Stimulated activated CD4-positive, alpha-beta T cell treated with anti-CD3 and anti-CD28 coated beads, Interleukin-4, amount 100 ng/mL, for 24 hours (primary cell): ENCODE measurements at places on chromosomes 12 and 14.

DNA sequence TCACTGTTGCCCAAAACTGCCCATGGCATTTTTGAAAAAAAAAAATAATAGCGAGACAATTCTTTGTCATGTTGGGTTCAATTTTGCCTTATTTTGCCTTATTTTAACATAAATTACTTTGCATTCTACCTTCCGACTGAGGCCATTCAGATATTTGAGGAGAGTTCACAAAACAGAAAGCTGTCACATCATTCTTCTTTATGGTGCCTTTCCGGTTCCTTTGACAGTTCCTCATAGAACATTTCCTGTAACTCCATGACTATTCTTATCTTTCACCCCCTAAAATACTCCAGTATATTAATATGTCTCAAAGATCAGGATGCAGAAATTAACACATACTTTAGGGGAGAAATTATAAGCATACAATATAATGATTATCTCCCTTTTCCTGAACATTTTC is 476.7 kb downstream of the NOVA1 start:
- DNase-seq: no peak

GRCh38 chr12:27843714-27844245 is 63.7 kb upstream of the MANSC4 start:
- DNase-seq: no peak

GRCh38 chr14:50006141-50006540 is 110.2 kb downstream of the VCPKMT start:
- DNase-seq: no peak

GRCh38 chr12:112711026-112711425 is 80.5 kb upstream of the RPH3A start:
- no peak for DNase-seq

DNA sequence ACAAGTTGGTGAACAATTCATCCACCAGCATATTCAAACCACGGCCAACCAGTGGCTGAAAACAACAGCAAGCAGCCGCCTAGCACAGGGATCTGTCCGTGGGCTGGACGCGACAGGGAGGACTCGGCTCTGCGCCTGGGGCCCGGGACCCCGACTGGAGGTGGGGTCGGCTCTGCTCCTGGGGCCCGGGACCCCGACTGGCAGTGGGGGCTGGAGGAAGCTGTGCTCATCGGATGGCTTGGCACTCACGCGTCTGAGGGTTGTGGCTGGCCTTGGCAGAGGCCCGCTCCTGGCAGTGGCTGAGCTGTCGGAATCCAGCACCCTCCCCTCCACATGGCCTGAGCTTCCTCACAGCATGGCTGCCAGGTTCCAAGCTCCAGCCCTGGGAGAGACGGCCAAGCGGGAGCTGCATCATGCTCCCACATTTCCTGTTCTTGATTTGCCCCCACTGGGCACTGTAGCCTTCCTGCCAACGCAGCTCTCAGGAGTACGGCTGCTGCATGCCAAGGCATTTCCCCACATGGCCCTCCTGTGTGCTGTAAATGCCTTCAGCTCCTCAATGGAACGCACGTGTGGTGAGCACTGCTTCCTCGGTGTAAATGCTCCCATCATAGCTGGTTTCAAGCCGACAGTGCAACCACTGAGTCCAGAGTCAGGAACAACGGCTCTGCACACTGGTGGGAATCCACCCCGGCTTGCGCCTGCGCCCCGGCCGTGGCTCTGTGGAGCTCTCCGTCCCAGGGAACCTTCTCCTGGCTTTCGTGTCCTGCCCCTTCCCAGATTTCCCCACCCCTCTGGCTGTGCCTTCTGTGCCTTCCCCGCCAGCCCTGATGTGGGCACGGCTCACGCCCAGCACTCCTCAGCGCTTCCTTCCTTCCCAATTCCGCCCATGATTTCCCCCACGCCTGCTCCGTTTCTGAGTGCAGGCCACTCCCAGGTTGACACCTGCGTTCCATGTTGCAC is 7.3 kb upstream of the GALNT9 start:
- no peak for DNase-seq

GRCh38 chr14:22973217-22974032 is 8.9 kb downstream of the AJUBA start:
- peak; percentile 45 for DNase-seq

GRCh38 chr12:65666876-65667275 is 157.4 kb upstream of the HMGA2 start:
- DNase-seq: peak; percentile 8

- DNase-seq: no peak
These were observed 97.4 kb downstream of the RFLNA start for GRCh38 chr12:124392271-124392666.

GRCh38 chr12:90543374-90543773 is 411.6 kb downstream of the CCER1 start:
- DNase-seq: no peak

- DNase-seq: no peak
These were observed 164.5 kb downstream of the SLC38A4 start for GRCh38 chr12:46661110-46661845.

DNA sequence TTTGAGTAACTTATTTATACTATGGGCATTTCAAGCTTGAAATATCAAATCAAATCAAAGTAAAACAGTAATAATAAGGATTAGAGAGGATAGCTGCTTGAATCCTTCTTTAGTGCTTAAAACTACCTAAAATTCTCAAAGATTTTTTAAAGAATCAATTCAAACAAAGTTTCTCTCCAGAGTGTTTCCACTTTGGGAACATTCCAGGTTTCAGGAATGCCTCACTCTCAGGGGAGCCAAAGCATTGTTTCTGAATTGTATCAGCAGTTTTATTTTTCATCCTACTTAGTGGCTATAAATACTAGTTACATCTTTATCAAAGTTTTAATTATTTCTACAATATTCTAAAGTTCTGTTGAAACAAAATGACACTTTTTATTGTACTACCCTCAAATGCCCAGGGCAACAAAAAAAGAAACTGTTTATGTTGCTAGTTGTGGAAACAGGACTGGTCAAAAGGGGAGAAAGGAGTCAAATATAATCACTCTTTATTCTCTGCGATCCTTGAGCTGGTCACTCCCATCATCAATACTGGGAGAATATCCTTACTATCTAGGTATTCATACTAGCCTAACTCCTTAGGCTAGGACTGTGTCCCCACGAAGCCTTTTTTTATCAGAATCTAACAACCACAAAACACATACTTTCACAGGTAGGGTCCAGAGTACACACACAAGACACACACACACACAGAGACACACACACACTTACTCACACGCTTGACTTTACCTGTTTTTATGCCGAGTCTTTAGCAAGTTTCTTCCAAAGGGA is 598 bp downstream of the RASSF9 start:
- no peak for DNase-seq

- DNase-seq: no peak
These were observed 148.7 kb downstream of the CCDC59 start for GRCh38 chr12:82209533-82209932.

DNA sequence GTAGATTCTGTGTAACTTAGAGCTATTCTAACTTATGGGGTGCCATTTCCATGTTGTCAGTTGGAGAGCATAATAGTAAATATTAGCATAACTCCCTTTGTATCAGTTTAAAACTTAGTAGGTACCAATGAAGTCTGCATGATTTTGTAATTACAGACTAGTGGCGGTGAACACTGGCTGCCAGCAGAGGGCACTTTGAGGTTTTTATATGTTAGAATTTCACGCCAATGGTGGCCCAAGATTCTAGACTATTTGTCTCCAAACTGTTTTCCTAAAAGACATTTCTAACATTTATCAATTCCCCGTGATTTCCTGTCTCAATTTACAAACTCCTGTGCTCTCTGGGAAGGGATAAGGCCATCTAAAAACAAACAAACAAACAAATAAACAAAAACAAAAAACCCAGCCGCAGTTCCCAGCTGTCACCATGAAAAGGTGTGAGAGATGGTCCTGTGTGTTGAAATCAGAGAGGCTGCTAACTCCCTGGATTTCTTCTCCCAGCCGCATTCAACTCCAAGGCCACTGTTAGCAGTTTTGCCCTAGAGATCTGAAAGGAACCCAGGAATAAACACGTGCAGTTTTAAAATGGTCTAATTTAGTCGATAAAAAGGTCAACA is 57.6 kb downstream of the BRMS1L start:
- DNase-seq: peak; percentile 34

- DNase-seq: peak; percentile 39
These were observed 910 bp upstream of the SRP54 start for GRCh38 chr14:34981743-34982420.

GRCh38 chr14:77825895-77826519 is 26.1 kb downstream of the ADCK1 start:
- DNase-seq: no peak

DNA sequence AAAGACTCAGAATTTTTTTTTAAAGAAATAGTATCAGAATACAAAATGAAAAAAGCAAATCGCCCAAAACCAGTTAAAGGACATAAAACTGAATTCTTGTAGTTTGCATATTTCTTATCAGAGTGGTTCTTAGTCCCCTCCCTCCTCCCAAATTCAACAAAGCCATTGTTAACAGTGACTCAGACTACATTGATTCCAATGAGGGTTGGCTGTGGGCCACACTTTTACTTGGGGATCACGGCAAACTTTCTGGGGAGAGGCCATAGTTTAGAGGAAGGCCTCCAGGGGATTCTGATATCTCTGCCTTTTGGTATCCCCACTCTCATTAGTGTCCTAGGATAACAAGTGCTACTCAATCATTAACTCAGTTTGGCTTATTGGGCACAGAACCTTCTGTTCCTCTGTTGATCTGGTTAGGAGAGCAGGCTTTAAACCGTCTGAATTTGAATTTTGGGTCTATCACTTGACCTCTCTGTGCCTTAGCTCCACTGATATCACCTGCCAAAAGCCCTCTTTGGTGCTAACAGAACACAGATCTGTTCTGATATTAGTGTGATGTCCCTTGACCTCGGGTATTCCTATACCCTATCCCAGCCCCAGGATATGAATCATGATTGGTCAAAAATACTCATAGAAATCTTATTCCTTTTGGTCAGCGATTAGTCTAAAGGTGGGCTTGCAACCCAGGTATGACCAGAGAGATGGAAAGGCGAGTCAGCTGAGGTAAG is 45.2 kb upstream of the APPL2 start:
- DNase-seq: no peak

GRCh38 chr12:8045952-8046944 is 13.7 kb downstream of the FOXJ2 start:
- peak; percentile 83 for DNase-seq

DNA sequence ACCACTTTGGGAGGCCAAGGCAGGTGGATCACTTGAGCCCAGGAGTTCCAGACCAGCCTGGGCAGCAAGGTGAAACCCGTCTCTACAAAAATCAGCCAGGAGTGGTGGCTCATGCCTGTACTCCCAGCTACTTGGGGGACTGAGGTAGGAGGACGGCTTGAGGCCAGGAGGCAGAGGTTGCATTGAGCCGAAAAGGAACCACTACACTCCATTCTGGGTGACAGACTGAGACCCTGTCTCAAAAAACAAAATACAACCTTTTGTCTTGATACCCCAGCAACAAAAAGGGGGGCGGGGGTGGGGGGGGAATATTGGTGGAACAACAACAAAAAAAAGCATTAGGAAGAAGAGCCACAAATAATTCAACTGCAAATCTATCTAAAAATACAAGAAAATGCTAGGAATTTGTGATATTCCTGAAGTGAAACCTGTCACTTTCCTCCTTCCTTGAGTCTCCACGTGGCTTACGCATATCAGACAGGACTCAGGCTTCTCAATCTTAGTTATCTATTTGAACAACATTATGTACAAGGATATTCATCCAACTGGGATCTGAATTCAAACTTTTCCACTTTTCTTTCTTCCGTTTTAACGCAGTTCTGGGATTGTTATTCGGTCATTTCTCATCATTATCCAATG is 1.3 kb downstream of the R3HDM2 start:
- no peak for DNase-seq

- DNase-seq: peak; percentile 27
These were observed 68.5 kb upstream of the CAPRIN2 start for GRCh38 chr12:30823156-30823699.

GRCh38 chr14:95198320-95198719 is 41.0 kb upstream of the DICER1 start:
- DNase-seq: no peak

DNA sequence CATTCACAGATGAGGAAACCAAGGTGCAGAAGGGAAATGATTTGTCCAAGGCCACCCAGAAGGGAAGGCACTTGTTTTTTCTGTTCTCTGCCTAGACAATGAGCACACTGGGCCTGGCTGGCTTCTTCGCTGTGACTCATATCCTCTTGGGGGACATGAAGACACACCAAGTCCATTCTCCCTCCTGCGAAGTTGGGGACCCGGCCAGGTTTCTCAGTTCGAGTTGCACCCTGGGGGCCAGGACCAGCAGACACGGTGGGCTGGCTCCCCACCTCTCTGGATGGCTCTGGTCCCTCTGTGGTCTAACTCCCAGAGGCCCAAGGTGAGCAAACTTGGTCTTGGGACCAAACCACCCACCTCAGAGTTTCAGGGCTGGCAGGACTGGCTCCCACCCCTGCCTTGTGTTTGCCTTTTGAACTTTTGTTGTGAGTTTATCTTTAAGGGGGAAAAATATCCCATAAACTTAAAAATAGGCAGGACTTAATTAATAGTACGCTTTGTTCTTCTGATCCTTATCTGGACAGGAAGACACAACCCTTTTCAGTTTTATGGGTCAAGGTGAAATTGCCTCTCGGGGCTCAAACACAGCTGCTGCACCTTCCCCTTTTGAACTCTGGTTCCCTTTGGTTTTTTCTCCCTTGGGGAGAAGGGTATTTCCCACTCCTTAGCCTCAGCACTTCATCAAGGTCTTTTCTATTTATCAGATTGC is 9.0 kb upstream of the MLEC start:
- no peak for DNase-seq
